Testis (tissue), 5 donors: ENCODE measurements at places on chromosomes 16 and 17. TPM values are rescaled to one million over a fixed set of nuclear protein-coding genes. Genes with fewer than 3 reads are reported as not detected.

DNA sequence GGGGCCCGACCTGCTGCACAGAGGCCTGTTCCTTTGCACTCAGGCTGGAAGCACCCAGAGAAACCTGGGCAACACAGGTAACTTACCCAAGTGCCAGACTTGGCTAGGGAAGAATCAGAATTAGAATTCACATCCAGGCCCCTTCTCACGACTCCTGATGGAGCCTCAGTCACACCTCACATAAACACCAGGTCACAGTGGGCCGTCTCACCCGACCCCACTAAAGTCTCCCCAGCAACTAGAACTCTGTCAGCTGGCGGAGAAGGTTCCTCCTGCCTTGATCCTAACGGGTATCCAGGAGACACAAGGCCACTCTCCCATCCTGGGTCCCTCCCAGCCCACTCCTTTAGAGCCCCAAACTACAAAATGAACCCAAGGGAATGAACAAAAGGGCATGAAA lies 6.4 kb downstream of the TK2 start:
- DNase-seq, result no peak

GRCh38 chr17:69406941-69407340 lies 7.6 kb upstream of the MAP2K6 start:
- no peak for DNase-seq

DNA sequence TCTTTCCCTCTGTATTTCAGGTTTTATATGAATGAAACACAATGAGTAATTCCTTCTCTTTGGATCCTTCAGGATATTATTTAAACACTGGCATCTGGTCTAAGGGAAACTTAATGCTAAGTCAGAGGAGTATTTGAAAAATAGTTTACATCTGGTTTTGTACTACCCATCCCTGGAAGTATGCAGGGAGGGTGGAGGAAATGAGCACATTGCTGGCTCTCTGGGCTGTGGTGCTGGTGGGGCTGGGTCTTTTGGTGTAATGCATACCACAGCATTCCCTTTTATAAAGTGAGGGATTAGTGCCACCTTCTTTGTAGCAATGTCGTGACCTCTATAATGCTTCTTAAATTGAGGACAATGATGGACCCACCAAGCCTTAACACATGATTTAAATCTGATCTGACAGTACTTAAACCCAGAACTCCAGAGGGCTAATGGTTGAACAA lies 105.5 kb upstream of the AXIN2 start:
- no peak for DNase-seq

- DNase-seq, result peak; percentile 35
Observed at GRCh38 chr17:63984651-63985386, 12.1 kb upstream of the SCN4A start.

DNA sequence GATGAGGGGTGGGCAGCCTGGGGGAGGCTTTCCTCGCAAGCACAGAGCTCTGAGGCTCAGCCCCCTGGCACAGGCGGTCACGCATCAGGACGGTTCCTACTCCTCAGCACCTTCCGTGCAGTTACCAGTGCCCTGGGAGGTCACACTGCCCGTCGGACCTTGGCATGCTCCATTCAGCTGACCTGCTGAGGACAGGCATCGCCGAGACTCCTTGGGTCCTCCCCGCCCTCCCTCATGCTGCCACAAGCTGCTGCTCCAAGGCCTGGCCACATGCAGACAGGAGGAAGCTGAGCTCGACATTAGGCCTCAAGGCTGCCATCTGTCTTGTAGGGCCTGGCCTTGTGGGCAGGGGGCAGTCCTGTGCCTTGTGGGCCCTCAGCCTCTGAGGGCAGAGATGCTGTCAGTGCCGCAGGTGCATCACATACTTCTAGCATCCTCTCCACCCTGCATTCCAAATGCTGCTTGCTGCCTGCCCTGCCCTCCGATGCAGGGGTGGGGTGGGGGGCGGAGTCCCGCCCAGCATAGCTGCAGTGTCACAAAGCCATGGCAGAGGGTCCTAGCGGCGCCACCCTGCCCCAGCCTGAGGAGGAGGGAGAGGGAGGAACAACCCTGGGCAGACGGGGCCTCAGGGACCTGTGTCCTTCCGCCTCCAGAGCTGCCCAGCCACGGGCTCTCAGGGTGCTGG lies 9.3 kb downstream of the C16orf90 start:
- no peak for DNase-seq

DNA sequence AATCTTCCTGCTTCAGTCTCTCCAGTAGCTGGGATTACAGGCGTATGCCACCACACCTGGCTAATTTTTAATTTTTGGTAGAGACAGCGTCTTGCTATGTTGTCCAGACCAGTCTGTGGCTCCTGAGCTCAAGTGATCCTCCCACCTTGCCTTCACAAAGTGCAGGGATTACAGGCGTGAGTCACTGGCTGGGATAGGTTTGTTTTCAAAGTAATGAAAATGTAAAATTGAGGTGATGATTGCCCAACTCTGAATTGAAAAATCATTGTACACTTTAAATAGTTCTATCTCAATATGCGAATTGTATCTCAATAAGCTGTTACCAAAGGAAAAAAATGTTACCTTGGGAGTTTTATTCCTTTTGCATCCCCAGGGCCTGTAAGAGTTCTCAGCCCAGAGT lies 1.2 kb upstream of the AMFR start:
- DNase-seq, result no peak

GRCh38 chr17:48593126-48593829 lies at the start of gene HOXB5:
Gene HOXB5, minus strand, starts transcription at chr17:48593779. Its CDS starts 97 bp downstream, at chr17:48593682.
- DNase-seq, result no peak

- DNase-seq, result no peak
Observed at GRCh38 chr16:89334988-89335802, 117.7 kb downstream of the ZNF778 start.

DNA sequence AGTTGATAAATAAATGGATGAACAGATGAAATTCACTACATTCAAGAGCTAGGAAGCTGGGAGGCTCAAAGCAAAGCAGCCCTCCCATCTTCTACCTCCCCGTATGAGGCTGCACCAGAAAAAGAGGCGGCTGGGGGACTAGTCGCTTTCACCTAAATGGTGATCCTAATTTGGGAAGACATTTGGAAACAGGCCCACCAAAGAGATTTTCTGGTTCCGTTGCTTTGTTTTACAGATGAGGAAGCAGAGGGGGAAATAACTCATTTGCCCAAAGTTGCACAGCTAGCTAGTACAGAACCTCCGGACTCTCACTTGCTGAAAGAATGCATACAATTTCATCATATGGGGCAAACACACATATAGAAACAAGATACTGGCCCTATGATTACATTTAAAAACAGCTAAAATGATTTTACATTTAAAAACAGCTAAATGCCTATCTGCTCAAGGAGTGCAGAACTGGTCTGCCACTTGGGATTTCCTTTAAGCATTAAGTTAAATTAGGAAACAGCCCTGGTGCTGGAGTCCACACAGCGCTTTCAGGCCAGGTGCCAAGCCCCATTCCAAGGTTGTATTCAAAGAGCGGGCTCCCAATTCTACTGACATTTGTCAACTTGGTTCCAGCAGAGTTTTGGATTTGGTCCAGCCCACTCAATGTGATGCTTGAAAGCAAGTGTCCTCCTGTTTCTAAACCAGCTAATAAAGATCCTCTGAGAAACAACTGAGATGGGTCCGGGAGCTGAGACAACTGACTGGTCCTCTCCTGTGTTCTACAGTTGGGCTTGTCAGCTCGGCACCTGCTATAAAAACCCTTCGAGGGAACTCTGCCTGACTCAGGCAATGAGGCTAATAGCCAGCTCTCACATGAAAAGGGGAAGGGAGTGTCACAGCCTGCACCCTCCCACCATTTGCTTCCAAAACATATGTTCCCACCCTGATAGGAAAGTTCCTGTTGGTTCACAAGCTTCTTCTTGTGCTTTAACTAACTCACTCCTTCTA lies 11.7 kb downstream of the ERN1 start:
- DNase-seq, result peak; percentile 37

- DNase-seq, result no peak
Observed at GRCh38 chr17:27078296-27078695, 215.6 kb upstream of the WSB1 start.

DNA sequence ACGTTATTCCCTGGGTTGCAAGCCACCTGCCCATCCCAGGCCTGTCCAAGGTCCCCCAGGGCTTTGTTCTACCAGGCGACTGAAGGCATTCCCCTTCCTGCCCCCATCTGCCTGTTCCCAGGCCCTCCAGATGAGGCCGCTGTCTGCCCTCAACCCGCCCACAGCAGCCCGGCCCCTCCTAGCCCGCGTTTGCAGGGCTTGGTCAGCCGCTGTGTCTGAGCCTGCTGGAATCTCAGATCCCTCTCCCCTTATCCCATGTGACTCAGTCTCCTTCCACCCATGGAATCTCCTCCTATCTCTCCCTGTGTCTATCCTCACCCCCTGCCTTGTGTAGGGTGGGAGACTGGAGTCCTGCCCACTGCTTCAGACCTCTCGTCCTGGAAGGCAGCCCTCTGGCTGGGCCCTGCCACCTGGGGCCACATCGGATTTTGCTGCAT lies 186.0 kb upstream of the TNRC6C start:
- no peak for DNase-seq

DNA sequence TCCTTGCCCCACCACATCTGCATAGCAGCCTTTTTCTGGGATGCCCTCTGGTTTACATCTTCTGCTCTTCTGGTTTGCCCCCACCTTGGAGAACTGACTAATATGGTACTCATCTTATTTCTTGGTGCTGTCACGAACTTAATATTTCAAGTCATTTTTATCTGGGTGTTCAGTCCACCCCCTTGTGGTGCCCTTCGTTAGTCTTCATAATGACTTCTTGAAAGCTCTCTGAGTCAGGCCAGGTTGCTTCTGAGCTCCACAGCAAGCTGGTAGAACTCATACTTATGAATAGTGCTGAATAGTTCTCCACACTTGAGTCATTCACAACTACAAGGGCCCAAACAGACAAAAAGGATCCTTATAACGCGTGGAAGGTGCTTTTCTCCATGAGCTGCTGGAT lies 35.8 kb upstream of the TEKT3 start:
- DNase-seq, result no peak

- DNase-seq, result no peak
Observed at GRCh38 chr17:12070561-12070960, 49.9 kb downstream of the MAP2K4 start.

DNA sequence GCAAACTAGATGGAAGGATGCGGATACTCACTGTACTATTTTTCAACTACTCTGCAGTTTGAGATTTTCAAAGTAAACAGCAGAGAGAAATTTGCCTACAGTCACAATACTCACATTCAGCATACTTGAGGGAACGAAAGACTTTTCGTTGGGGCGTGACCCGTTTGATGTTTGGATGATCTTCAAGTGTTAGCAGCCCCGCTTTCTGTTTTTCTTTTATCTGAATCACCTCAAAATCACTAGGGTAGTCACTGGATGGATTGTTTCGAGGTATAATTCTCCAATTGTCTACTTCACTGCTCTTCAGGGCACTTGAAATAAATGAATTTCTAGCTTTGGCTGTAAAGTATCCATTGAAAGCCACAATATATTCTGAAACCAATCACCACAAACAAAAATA lies 17.8 kb downstream of the MBTPS1 start:
- no peak for DNase-seq

DNA sequence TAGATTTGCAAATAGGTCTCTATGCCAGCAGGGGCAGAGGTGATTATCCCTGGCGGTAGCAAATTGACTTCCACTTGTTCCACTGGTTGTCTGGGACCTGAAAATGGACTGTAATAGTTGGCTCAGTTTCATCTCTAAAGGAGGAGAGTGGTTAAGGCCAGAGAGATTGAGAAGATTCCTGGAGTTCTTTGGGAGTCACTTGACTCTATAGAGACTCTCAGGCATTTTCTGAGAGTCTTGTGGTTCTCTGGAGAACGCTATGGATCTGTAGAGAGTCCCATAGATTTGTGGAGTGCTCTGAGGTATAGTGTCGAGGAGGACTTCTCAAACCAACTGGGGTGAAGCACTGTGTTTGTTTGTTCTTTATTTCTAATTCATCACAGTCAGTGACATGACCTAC lies 8.9 kb upstream of the PMP22 start:
- DNase-seq, result no peak

DNA sequence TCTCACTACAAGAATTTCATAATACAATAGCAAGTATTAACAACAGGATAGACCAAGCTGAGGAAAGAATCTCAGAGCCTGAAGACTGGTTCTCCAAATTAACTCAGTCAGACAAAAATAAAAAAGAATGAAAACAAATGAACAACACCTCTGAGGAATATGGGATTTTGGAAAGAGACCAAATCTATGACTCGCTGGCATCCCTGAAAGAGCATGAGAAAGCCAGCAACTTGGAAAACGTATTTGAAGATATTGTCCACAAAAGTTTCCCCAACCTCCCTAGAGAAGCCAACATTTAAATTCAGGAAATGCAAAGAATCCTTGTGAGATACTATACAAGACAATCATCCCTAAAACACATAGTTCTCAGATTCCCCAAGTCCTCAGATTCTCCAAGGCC lies 20.9 kb downstream of the NLRP1 start:
- DNase-seq, result no peak

DNA sequence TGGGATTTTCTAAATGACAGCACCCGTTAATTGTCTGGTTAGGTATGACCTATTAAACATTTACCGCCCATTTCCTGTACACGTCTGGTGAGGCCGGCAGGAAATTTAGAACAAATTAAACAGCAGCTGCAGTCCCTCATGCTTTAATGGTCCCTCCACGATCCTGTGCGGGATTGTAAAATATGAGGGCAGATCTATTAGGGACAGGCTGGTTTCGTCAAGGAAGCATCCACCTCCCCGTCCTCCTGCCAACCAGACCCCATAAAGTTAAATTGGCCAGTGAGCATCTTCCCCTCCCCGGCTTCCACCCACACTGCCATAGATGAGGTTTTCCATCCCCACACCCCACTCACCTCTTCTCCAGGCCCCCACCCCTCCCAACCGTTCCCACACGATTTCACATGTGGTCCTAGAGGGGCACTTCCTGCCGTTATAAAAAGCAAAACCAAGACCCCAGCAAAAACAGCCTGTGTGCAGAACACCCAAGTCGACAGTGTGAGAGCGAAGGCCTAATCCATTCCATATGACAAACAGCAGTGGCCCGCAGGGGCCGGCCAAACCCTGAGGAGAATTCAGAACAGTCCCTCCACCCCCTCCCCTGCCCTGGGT lies 331.9 kb downstream of the FOXL1 start:
- DNase-seq, result no peak

GRCh38 chr16:27174007-27174406 lies 29.3 kb upstream of the KDM8 start:
- no peak for DNase-seq

GRCh38 chr17:16986391-16986790 lies 14.5 kb upstream of the TNFRSF13B start:
- DNase-seq, result no peak

- DNase-seq, result no peak
Observed at GRCh38 chr17:58247511-58248363, 9.4 kb downstream of the LPO start.

Gene SRP68
- polyA plus RNA-seq, result 79.6 TPM

Gene NKD1
- 5.9 TPM for polyA plus RNA-seq

Gene FBF1
- 85.4 TPM for polyA plus RNA-seq

Gene ARSG
- polyA plus RNA-seq, result 7.4 TPM

Gene SSH2
- 62.3 TPM for polyA plus RNA-seq
